Activated T-helper 1 cell treated with anti-CD3 and anti-CD28 coated beads, Interleukin-2, amount 50 U/mL, for 16 hours (primary cell): ENCODE measurements at places on chromosomes 3 and 15.

DNA sequence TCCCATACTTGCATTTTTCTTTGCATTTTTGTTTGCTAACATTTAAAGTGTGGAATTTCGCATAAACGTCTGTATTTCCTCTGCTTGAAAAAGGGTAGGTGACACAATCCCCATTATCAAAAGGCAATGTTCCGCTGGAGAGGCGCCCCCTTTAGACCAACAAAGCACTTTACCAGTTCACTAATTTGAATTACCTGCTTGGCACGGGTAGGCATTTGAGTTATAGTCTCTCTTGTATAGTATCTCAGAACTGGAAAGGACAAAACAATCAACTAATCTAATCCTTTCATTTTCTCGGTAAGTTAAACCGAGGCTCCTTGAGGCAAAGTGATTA is 775 bp upstream of the CCDC39 start:
- DNase-seq, result no peak

DNA sequence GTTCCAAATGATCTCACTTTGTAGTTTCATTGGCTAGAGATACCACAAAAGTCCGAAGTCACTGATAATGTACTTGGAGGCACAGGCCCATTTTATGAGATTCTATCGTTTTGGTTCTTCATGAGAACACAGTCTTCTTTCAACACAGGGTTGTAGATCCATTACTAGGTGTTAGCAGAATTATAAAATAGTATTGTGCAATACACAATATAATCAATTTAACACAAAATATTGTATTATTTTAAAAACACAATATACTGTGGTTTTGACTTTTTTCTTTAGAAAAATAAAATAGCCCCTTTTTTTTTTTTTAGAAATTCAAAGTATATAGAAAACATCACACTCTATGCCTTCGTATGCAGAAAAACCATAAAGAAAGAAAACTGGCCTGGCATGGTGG is 138.6 kb upstream of the TSC22D2 start:
- no peak for DNase-seq

DNA sequence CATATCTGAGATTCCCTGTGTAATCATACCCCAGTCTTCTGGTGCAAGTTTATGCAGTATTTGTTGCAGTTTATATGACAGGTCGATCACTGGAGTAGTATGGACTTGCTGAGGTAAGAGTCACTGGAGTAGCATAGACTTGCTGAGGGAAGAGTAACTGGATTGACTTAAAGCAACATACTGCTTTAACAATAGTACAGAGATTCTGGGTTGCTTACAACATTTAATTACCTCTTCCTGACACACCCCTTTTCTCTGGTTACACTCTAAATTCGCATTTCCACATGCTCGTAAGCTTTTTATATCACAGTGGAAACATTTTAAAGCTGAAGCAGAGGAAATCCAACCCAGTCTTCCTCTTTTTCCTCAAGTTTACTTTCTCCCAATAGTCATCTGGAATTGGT is 11.8 kb downstream of the AAGAB start:
- DNase-seq, result no peak

- no peak for DNase-seq
Observed at GRCh38 chr3:48747706-48748105, 30.7 kb upstream of the IP6K2 start.

- no peak for DNase-seq
Observed at GRCh38 chr3:153400641-153401040, 238.6 kb downstream of the RAP2B start.
